ENCODE measurements at places on chromosomes 4 and X. TPM values are rescaled to one million over a fixed set of nuclear protein-coding genes. Genes with fewer than 3 reads are reported as not detected.

Gene GABRE
- total RNA-seq = 0.94 TPM

Gene MTM1
- total RNA-seq = 8.9 TPM

Gene FHIP1A
- 1.2 TPM for total RNA-seq

Gene MAGEA4
- not detected for total RNA-seq

Gene NXF2
- total RNA-seq = not detected

Gene MAMLD1
- 3.0 TPM for total RNA-seq

Gene PLAC8
- total RNA-seq = 17.5 TPM

Gene SOWAHB
- 0.05 TPM for total RNA-seq

Gene SPANXB1
- not detected for total RNA-seq

Gene FSTL5
- total RNA-seq = 0.19 TPM

Gene SLAIN2
- 62.9 TPM for total RNA-seq

Gene TLR8
- total RNA-seq = not detected

Gene FGA
- not detected for total RNA-seq

DNA sequence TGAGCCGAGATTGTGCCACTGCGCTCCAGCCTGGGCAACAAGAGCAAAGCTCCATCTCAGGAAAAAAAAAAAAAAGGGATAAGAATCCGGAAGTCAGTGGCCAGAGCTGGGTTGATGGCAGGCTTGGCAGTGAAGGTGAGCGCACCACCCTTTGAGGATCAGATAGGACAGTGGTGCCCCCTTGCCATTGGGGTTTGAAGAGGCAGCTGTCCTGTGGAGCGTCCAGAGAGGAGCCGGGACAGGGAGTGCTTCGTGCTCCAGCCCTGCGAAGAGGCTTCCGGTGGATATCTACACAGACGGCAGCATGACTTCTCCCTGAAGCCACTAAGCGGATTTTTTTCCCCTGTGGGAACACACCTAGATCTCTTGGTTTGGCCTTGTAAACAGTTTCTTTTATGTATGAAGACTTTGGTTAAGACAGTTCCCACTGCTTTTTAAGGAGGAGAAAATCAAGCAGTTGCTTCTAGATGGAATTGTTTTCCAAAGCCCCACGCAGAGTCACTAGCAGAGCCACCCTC, 6.5 kb downstream of the TBC1D14 start:
- no peak for DNase-seq

DNA sequence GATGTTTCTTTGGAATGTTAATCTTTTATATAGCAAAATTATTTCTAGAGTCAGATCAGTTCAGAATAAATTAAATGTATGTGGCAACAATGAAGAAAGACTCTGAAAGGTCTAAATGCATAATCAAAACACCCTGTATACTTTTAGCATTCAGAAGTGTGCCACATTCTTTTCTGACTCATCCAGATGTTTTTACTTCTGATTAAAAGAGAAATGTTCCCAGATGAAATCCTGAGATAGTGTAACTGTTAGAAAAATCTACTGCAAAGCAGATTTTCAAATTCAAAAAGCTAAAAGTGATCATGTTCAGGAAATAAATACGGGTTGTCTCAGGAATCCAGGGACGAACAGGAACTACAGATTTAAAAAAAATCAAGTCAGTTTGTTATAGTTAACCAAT, 241.4 kb downstream of the GRIA3 start:
- DNase-seq = no peak

DNA sequence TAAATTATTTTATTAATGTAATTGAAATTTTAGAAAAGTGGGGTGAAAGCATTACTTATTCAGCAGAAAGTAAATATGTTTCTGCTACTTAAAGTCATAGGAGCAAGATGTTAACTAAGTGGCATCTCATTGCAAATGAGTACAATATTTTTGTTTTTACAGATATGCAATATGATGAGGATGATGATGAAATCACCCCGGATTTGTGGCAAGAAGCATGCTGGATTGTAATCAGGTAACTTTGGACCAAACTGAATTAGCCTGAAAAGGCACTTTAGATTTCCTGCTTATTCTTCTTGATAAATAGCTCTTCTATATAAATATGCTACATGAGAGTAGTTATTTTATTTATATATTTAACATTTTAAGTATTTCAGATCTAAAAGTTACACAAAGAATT, 7.5 kb downstream of the POLR2B start:
- no peak for DNase-seq

DNA sequence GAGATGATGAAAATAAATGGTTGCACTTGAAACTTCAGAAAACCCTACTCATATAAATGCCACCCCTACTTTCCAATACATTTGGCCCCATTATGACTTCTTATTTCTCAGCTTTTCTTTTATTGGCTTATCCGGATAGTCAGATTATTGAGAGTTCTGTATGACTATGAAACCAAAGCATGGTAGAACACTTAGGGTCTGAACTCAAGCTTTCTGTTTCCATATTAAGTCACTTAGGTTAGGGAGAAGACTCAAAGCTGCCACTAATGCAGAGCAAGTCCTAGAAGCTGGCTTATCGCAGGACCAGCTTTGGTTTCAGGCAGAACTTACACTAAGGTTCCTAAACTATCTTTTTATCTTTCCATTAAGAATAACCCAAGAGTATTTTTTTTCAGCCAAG, 229.9 kb upstream of the CPEB2 start:
- DNase-seq = no peak

GRCh38 chr4:52824603-52825459, 37.3 kb upstream of the RASL11B start:
- peak; percentile 82 for DNase-seq

DNA sequence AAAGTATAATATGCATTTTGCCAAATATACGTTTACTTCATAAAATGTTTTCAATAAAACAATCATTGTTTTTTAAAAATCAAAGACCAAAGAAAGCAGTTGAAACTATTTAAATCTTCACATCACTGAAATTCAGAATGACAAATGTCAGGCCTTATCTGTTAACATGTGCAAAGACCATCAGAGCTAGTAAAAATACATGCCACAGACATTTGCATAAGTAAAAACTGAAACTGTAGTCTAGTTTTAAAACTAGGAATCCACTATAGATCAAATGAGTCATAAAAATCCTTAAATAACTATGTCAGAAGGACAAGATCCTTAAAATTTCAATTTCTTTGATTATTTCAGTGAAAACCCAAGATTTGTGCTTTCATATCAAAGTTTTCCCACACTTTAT, 24.8 kb downstream of the KLHL15 start:
- DNase-seq = no peak

- no peak for DNase-seq
Measured at GRCh38 chr4:26424838-26425237, 65.4 kb downstream of the CCKAR start.

GRCh38 chr4:116143198-116143597, 942.2 kb downstream of the TRAM1L1 start:
- DNase-seq = no peak

DNA sequence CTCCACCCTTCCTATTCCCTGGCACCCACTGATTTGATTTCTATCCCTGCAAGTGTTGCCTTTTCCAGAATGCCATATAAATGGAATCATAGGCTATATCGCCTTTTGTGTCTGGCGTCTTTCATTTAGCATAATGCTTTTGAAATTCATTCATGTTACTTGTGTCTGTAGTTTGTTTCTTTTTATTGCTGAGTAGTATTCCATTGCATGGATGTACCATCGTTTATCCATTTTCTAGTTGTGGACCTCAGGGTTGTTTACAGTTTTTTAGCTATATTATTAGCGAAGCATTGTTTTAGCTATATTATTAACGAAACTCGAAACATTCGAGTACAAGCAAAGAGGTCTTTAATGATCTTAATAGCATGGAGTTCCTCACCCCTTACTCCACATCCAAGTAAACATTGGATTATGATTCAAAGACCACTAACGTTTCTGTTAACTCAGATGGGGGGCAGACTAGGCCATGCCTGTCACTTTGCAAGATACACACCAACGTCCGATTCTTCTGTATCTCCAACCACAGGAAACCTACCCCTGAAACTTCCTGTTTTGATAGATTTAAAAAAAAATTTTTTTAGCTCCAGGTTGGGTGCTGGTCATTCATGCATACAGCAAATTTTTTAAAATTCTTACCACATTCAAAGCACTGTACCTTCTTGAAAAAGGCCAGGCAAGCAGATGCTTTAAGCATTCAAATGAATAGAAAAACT, 1.1 kb downstream of the DCK start:
- no peak for DNase-seq

DNA sequence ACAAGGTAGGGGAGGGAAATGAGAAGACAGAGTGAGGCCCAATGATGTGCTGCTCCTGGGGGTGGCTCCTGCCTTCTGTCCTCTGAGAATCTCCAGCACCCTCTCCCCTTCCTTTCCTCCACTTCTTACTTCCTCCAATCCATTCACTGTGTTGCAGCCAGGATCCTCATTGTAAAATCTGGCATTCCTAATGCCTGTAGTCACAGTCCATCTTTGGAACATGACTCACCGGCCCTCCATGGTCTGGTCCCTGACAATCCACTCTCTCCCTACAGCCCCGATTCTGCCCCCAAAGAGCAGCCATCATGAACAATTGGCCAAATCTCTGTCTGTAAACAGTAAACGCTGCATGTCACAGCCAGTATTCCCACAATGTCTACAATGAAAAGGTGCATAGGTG, 72.9 kb downstream of the CLNK start:
- peak; percentile 80 for DNase-seq

GRCh38 chr4:41660352-41660751, 88.2 kb downstream of the PHOX2B start:
- DNase-seq = no peak

DNA sequence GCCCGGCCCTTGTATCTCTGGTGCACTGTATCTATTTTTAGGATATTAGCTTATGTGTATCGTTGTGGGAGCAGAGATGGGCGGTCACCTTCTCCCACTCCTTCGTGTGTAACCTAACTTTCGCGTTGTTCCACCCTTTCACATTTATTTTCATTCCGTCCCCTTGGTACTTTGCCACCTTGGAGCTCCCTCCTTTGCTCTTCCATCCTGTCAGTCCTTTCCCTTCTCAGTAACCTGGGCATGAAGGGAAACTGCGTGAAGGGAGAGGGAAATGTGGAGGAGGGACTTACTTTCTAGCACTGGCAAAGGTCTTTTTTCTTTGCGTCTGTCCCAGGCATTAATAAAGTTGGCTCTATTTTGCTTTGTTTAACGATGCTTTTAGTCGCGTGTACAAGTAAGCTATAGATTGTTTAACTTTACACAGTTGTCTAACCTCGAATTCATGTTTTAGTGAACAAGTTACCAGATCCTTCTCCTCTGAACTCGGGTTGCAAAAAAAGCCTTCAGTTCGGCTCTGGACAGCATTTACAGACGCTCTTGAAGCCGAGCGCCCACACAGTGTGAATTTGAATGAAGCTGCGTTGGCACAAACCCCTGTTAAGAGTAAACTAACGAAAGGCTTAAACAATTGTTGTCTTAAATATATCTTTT, 3.9 kb downstream of the PCDH10 start:
- no peak for DNase-seq

GRCh38 chr4:986879-987623, at the start of gene IDUA:
IDUA (plus strand) TSS chr4:987044; CDS start chr4:987085, 41 bp downstream.
- peak; percentile 76 for DNase-seq

DNA sequence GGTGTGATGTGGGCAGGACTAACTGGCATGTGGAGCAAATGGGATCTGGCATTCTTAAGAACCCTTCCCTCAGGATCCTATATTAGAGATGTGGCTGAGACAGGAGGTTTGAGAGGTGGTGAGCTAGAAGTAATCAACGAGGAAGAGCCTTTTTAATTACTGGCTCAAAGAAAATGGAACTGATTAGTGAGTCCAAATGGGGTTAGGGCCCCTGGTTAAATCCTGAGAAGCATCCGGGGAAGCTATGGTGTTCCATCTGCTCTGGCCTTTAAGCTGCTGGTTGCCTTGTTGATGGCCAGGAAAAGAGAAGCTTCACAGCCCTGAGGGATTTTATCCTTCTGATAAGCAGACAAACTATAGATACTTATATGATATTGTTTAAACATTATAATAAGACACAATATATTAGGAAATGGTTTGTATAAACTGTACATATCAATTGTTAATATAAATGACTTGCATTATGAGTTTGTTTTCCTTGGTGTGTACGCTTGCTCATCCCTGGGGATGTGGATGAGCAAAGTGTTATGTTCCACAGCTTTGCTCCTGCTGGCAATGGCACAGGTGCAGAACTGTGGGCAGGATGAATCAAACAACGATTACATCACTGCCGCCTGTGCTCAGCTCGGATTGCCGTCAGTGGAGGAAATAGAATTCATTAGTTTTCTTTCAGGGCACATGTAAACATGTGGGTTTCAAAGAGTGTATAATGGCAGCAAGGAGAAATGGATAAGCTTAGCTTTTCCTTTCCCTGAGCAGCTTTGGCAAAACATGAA, 328.6 kb upstream of the ARX start:
- no peak for DNase-seq

Measured in myocyte (in vitro differentiated cells).